ENCODE measurements at places on chromosomes 2 and 18. TPM values are rescaled to one million over a fixed set of nuclear protein-coding genes. Genes with fewer than 3 reads are reported as not detected.

The RAB6D gene
- total RNA-seq, result not detected

The PLCL1 gene
- 1.5 TPM for total RNA-seq

The BMP10 gene
- not detected for total RNA-seq

The ZNF638 gene
- total RNA-seq, result 123 TPM

The DPY30 gene
- 66.3 TPM for total RNA-seq

All from smooth muscle cell of the umbilical artery (primary cell).